ENCODE measurements at places on chromosomes 3 and 15. TPM values are rescaled to one million over a fixed set of nuclear protein-coding genes. Genes with fewer than 3 reads are reported as not detected.

AADACL2 gene
- not detected for total RNA-seq

GRCh38 chr3:110933821-110934426 lies 137.7 kb upstream of the NECTIN3 start:
- no peak for DNase-seq

- no peak for DNase-seq
Measured at GRCh38 chr15:49857496-49858475, 236.9 kb downstream of the DTWD1 start.

ECE2 gene
- 0.19 TPM for total RNA-seq

- no peak for DNase-seq
Measured at GRCh38 chr3:31661286-31661685, 128.6 kb downstream of the STT3B start.

GRCh38 chr15:60328852-60329443 lies 68.8 kb downstream of the ANXA2 start:
- no peak for DNase-seq

DNA sequence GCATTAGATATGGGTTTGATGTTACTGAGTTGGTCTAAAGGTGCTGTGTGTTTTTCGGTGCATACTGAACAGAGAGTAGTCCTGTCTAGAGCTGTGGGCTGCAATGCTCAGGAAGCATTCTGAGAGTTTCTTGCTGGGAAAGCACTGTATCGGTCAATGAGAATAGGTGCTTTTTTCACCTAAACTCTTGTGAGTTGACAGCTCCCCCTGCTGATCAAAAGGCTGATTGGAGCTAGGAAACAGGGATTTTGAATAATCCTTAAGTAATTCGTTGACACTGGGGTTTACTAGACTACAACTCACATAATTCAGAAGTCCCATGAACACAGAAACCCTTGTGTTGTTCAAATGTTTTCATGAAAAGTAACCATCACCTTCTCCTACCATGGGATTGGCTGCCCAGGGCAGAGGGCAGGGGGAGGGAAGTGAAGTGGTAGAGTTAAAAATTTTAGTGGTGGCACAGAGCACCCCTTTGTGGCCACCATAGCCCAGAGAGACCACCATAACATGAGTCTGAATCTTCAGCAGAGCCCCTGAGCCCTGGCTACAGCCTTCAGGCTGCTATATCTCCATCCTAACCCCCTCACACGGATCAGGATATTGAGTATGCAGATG lies 13.0 kb upstream of the MANF start:
- DNase-seq = peak; percentile 15

DNA sequence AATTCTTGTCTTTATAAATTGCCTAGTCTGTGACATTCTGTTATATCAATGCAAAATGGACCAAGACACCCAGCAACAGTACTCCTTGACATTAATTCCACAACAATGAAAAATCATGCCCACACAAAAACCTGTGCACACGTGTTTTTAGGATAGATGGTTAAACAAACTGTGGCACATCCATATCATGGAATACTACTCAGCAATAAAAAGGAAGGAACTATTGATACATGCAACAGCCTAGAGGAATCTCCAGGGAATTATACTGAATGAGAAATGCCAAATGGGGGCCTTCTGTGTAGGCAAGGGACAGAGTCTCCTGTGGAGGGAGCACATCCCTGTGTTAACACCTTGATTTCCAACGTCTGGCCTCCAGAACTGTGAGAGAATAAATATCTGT lies 388.5 kb downstream of the MAGI1 start:
- DNase-seq = no peak

DNA sequence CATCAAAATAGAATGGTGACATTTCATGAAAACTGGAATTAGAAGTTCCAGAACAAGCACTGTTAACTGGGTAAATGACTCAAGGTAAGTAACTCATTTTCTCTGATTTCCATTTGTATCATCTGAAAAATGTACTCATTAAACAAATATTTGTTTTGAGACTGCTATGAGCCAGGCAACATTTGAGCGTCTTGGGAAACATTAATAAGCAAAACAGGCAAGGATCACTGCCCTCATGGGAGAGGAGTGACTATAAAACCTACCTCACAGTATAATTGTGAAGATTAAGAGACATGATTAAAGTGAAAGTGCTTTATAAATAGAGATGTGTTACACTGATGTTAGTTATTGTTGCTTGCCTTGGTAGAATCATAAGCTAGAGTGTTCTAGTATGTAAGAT lies 711.8 kb upstream of the UBE2E2 start:
- no peak for DNase-seq

GRCh38 chr3:94694894-94695293 lies 632.0 kb downstream of the NSUN3 start:
- DNase-seq = no peak

GRCh38 chr3:185926445-185926844 lies 11.4 kb downstream of the TRA2B start:
- no peak for DNase-seq

- DNase-seq = no peak
Measured at GRCh38 chr15:35290301-35290721, 205.2 kb upstream of the NANOGP8 start.

DNA sequence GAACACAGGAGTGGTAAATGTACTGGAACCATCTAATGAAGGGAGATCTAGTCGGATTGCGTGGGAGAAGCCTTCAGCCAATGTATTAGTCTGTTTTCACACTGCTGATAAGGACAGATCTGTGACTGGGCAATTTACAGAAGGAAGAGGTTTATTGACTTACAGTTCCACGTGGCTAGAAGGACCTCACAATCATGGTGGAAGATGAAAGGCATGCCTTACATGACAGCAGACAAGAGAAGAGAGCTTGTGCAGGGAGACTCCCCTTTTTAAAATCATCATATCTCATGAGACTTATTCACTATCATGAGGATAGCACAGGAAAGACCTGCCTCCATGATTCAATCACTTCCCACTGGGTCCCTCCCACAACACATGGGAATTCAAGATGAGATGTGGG lies 17.0 kb downstream of the HRG start:
- DNase-seq = no peak

BLOC1S6 gene
- total RNA-seq = 29.1 TPM

DNA sequence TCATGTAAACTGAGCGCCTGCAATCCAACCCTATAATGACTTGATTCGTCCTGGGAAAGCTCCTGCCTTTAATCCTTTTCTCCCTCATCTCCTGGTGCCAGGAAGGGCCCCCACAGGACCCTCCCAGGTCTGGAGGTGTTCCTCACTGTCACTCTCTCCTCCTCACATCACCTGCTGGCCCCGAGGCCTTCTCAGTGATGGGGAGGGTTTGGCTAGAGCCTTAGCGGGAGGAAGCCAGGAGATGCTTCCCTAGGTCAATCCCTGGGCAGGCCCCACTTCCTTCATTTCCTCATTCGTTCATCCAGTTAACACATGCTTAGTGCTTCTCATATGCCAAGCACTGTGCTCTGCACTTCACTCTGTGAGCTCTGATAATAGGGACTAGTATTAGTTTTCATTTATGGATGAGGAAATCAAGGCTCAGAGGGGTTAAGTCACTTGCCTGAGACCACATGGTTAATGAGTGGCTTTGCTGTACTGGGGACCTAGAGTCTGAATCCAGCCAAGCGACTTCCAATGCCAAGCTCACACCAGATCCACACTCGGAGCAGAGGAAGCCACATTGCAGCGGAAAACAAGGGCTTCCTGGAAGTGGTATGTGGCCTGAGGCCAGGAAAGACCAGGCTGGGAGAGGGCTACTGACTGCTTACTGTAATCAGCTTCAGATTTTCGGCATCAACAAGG lies 50.3 kb upstream of the CHRNB4 start:
- DNase-seq = peak; percentile 12

GRCh38 chr3:152202976-152203626 lies 65.6 kb upstream of the MBNL1 start:
- no peak for DNase-seq

NMB gene
- 2.6 TPM for total RNA-seq

GRCh38 chr3:195221015-195221853 lies 49.7 kb downstream of the XXYLT1 start:
- no peak for DNase-seq

DNA sequence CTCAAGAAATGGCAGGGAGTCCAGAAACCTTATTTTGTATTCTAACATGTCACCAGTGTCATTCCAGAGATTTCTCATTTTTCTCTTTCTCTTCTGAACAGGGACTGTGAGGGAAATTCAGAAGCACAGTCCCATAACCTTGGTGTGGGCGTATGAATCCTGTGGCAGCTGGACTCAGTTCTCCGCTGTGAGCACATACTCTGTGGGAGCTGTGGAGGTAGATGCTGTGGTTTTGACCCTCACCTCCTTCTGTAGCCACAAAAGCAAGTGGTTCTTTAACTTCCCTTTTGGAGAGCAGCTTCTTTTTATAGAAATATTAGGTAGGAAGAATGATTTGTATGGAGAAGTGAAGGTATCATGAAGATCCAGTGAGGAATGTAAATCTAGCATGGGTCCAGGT lies 13.4 kb downstream of the TMEM207 start:
- no peak for DNase-seq

ITIH4 gene
- total RNA-seq = 3.2 TPM

- DNase-seq = no peak
Measured at GRCh38 chr3:35500641-35501350, 138.5 kb upstream of the ARPP21 start.

CHL1 gene
- 2.5 TPM for total RNA-seq

CFAP91 gene
- total RNA-seq = 0.57 TPM

TRIM42 gene
- total RNA-seq = not detected

KBTBD13 gene
- 3.3 TPM for total RNA-seq

ZNF106 gene
- total RNA-seq = 691 TPM

CMC1 gene
- 22.3 TPM for total RNA-seq
